Prostate gland (tissue), 2 donors: ENCODE measurements at places on chromosomes 1 and 21. TPM values are rescaled to one million over a fixed set of nuclear protein-coding genes. Genes with fewer than 3 reads are reported as not detected.

ADGRB2 gene
- total RNA-seq = 3.0 TPM

HPCAL4 gene
- total RNA-seq = 4.9 TPM

CFAP126 gene
- not detected for total RNA-seq

KPRP gene
- 0.57 TPM for total RNA-seq

FAM151A gene
- total RNA-seq = not detected

ZMPSTE24 gene
- 32.8 TPM for total RNA-seq

KCNJ9 gene
- 0.51 TPM for total RNA-seq

ATP6V1G3 gene
- not detected for total RNA-seq

MX2 gene
- 4.9 TPM for total RNA-seq

RIPPLY3 gene
- 0.34 TPM for total RNA-seq

- peak; percentile 29 for DNase-seq
Observed at GRCh38 chr21:33971492-33972013, 55.9 kb upstream of the ATP5PO start.

DNA sequence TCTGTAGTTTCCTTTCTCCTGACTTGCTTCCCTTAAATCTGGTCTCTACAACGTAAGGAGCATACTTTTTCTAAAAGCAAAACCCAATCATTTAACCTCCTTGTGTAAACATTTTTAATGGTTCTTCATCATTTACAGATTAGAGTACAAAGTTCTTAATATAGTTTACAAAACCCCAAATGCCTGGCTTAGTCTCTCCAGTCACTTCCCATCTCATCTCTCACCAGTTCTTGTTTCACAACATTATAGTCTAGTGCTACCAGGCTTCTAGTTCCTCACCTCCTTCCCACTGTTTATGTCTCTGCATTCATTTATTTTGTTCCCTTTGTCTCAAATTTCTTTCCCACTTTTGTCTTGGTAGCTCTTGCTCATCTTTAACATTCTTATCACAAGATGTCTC lies 168.4 kb downstream of the FASLG start:
- DNase-seq = no peak

- no peak for DNase-seq
Observed at GRCh38 chr1:184061396-184062003, 10.0 kb downstream of the TSEN15 start.

- no peak for DNase-seq
Observed at GRCh38 chr1:87337606-87338005, 8.9 kb downstream of the LMO4 start.

- peak; percentile 33 for DNase-seq
Observed at GRCh38 chr21:35637431-35637830, 422.9 kb downstream of the SETD4 start.

- DNase-seq = no peak
Observed at GRCh38 chr1:85473390-85473789, 8.4 kb upstream of the DDAH1 start.

- peak; percentile 75 for DNase-seq
Observed at GRCh38 chr1:30695439-30695841, 27.9 kb downstream of the MATN1 start.

DNA sequence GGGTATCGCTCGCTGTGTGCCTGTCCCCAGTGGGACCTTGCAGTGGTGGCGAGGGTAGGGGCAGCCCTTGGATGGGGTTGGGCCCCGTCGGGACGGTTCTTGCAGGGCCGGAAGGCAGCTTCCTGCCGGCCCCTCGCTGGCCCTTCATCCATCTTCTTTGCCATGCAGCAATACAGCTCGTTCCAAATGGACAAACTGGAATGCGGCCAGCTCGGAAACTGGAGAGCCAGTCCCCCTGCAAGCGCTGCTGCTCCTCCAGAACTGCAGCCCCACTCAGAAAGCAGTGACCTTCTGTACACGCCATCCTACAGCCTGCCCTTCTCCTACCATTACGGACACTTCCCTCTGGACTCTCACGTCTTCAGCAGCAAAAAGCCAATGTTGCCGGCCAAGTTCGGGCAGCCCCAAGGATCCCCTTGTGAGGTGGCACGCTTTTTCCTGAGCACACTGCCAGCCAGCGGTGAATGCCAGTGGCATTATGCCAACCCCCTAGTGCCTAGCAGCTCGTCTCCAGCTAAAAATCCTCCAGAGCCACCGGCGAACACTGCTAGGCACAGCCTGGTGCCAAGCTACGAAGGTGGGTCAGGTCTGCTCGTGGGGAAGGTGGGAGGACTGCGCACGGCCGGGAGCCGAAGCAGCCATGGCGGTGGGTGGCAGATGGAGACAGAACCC lies 45.8 kb downstream of the SIM2 start:
- DNase-seq = peak; percentile 68

DNA sequence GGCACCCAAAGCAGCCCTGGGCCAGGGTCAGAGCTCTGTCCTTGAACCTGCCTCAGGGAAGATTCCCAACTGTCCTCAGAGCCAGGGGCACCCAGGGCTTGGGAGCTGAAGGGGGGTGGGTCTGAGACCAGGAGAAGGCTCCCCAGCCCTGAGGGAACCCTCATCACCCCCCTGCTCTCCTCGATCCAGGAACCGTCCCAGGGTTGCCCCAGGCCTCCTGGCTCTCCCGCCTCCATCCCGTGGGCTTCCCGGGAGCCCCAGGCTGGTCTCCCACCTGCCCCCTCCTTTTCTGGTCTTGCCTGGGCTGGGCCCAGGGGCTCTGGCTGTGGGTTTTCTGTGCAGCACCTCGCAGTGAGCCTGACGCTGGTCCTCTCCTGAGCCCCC lies 6.7 kb upstream of the SAMD11 start:
- no peak for DNase-seq

- no peak for DNase-seq
Observed at GRCh38 chr21:24023936-24024335, 1583.3 kb downstream of the MRPL39 start.

- DNase-seq = peak; percentile 13
Observed at GRCh38 chr1:55214934-55215193, 300 bp downstream of the USP24 start.

- DNase-seq = no peak
Observed at GRCh38 chr1:28601696-28602095, 9.6 kb downstream of the RAB42 start.

DNA sequence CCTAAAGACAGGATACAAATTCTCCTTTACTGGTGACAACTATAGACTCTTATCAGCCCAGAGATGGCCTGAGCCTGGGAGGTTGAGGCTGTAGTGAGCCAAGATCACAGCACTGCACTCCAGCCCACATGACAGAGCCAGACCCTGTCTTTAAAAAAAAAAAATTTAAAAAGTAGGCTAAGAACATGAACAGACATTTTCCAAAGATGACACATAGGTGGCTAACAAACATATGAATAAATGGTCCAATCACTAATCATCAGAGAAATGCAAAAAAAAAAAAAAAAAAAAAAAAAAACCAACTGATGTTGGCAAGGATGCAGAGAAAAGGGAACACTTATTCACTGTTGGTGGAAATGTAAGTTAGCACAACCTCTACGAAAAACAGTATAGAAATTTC lies 65.0 kb downstream of the TOR3A start:
- no peak for DNase-seq

DNA sequence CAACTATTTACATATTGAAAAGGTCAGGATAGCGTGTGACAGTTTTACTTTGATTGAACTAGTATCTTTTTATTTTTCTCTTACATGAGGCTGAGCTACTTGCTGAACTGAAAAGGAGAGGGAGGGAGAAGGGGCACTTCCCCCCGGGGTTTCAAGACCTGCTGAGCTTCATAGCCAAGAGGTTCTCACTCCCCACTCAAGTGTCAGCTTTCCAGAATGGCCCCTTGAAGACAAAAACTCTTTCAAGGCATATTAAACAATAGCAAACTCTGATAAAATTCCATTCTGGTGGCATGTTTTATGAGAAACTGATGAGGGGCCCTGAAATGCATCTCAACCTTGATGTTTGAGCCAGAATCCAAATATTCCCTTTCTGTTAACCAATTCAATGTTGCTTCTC lies 143.0 kb downstream of the KAZN start:
- DNase-seq = no peak

DNA sequence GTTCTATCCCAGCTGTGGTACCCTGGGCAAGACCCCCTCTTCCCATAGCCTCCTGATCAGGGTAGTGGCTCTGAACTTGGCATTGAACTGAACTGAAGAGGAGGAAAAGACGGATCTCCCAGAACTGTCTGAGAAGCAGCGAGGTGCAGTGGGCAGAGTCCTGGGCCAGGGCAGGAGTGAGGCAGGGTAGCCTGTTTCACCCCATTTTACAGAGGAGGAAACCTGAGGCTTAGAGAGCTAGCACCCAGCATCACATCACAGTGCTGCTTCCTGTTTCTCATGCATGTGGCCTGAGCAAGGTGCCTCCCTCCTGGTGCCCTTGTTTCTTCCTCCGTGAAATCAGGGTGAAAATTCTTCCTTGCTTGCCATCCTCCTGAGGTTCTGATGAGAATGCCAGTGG lies 17.1 kb downstream of the ZNF362 start:
- DNase-seq = no peak

- DNase-seq = no peak
Observed at GRCh38 chr1:248686815-248687214, 15.8 kb downstream of the OR14I1 start.

DNA sequence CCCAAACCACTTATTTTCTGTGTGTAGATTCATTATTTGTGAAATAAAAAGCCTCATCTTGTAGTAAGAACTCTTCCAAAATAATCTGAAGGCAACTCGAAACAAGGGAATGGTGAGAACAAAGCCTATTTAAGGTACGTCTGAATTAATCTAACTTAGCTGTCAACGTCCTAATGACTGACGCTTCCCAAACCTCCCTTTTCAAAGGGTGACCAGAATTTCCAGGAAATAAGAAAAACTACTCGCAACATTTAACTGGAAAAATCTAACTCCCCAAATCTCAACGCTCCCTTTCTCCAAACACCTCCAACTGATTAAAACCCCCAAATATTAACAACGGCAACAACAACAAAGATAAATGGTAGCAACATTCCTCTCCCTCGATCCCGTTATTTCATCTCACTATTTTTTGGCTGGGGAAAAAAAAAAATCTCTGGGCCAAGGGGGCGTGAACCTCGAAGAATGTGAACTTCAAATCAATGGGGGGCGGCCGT lies 693 bp downstream of the SRSF10 start:
- no peak for DNase-seq

DNA sequence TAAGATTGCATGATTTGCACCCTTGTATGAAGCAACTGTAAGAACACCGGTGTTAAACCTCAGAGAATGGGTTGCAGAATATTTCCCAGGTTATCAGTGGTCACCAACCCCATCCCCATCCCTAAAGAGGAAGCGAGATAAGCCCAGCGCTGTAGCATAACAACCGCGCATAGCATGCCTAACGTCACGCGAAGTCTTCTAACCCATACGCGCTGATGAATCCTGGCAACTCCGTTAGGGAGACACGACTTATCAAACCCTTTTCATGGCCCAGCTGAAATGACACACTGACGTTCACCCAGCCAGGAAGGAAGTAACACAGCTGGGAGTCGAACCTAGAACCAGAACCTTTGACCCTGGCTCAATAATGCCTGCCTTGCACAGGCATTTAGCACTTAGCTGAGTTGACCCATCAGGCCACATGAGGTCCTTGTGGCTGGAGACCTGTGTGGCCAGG lies 24.2 kb downstream of the TMEM51 start:
- DNase-seq = no peak

DNA sequence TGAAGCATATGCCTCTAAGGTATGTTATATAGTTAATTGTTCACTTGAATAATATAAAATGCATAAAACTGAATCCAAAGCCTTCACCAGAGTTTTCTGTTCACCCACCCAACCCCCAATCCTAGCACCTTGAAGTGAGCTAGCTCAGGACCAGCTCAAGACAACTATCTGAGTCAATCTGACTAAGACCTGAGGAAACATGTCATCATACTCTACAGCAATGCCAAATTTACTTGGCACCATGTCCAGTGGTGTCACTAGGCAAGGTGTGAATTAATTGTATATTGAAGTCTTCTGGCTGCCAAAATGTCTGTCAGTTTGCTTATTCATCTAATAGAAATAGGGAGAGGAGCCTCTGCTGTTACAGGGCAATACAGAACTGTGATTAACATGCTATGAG lies 3.8 kb downstream of the DNASE2B start:
- no peak for DNase-seq

GRCh38 chr21:38494703-38495102 lies 3.6 kb downstream of the ERG start:
- DNase-seq = no peak

DNA sequence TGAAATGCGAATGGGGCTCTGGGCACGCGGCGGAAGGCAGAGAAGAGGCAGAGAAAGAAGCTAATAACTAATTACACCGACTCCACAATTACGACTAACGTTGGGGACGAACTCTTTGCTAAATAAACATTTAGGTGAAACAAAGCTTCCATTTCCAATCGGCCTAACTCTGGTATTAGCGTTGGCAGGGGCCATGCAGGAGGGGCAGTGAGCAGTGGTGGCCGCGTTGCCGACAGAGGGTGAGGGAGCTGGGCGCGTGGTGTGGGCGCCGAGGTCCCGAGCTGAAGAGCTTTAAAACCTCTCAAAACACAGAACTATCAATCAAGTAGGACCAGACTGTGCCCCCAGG lies 553 bp upstream of the NDUFV3 start:
- no peak for DNase-seq

DNA sequence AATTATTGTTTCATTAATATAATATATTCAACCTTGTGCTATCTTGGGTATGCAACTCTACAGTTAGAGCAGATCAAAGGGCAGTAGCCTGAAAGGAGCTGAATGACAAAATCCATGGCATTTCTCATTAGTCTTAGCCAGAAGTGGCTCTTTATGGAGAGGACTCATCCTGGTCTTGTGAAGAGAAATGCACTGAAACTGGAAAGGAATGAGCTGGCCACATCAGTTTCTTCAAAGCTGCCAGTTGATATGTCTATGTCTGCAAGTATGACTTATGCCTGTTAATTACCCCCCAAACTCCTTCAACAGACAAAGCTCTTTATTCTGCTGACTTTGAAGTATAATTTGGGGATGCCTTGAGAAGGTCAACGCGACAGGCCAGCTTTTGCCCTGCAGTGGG lies 119.0 kb upstream of the UBE2U start:
- DNase-seq = no peak

- DNase-seq = no peak
Observed at GRCh38 chr1:1212780-1213344, 1.1 kb downstream of the TNFRSF4 start.

DNA sequence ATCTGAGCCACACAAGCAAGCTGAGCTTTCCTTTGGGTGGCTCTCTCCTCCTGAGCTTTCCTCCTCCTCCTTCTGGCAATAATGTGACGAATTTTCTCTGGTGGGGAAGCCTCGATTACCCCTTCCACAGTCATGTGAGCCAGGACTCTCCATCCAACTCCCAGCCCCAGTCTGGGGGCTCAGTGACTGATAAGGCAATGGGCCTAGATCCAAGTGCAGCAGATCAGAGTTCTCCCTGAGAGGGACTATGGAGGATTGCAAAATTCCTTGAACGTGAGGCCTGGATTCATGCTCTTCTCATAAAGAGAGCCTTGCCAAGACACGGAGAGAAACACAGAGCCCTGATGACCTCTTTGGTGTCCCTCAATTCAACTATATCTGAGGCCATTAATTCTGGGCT lies 31.3 kb upstream of the TRIM67 start:
- no peak for DNase-seq
